Astrocyte (in vitro differentiated cells and primary cell): ENCODE measurements at places on chromosomes 16 and 17. TPM values are rescaled to one million over a fixed set of nuclear protein-coding genes. Genes with fewer than 3 reads are reported as not detected.

- DNase-seq: no peak
Measured at GRCh38 chr17:75348386-75349012, 57.0 kb downstream of the GRB2 start.

The SRL gene
- total RNA-seq: not detected in 2 replicates

The IRX5 gene
- 0.57 and 0.75 TPM in 2 replicates for total RNA-seq

DNA sequence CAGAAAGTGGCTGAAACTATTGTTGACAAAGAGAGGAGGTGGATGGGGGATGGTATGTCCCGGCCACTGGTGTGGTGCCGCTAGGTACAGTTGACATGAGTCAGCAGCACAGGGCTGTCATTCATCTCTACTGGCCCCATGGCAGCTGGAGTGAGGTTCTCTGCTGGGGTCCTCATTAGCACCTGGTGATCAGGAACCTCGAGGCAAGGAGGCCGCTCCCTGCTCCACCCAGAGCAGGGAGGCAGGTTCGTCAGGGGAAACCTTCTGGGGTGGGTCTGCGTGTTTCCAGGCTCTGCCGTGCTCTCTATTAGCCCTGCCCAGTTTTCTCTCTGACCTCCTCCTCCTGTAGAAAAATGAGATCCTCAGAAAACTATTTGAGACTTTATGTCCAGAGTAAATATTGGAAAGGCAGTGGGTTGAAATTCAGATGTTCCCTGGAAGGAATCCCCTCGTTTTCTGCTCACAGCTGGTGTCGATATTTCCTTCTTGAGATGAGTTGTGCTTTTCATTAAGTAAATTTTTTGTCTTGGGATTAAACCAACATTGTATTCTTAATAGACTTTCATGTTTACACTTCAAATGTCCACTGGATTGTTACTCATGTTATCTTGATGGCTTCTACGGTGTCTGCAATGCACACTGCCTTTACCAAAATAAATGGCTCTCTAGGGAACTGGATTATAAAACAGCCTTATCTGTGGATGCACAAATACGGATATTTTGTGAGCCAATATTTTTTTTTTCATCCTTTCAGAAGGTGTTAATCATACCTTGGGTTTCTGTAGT, 7.1 kb downstream of the NTN1 start:
- DNase-seq: no peak

DNA sequence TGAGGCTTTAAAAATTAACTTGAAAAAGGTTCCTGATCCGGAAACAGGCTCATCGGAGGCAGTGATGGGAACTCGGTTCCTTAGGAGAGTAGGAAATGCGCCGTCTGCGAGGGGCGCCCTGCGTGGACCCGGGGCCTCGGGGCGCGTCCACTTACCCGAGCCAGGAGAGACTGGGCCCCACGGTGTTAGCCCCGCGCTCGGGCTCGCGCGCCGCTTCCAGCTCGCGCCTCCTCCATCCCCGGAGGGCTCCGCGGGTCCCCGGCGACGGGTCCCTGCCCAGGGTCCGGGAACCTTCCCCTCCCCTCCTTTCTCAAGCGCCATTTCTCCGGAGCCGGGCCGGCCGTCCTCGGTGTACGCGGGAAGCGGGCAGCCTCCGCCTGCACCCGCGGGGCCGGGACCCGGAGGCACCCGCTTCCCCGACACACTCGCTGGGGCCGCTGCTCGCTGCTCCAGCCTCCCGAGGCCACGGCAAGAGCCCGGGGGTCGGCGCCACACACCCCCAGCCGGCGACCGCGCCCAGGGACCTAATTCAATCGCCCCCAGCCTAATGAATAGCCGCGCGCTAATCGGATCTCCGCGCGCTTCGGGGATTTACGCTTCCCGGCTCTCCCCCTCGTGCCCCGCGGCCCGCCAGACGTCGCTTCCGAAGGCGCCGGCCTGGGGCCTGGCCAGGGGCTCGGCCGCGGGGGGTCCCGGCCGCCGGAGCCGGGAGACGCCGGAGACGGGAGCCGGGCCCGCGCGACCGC, 2.2 kb upstream of the BAHCC1 start:
- no peak for DNase-seq

The GSG1L gene
- not detected in 2 replicates for total RNA-seq

DNA sequence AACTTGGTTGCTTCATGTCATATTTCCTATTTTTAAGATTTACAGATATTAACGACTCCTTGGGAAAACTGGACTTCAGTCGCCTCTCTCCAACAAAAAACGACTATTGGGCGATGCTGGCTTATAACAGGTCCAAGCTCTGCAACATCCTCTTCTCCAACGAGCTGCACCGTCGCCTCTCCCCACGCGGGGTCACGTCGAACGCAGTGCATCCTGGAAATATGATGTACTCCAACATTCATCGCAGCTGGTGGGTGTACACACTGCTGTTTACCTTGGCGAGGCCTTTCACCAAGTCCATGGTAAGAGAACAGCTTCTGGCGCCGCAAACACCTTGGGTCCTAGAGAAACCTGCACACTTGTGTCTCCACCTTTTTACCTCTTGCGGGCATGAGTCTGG, 333.0 kb downstream of the WWOX start:
- no peak for DNase-seq

DNA sequence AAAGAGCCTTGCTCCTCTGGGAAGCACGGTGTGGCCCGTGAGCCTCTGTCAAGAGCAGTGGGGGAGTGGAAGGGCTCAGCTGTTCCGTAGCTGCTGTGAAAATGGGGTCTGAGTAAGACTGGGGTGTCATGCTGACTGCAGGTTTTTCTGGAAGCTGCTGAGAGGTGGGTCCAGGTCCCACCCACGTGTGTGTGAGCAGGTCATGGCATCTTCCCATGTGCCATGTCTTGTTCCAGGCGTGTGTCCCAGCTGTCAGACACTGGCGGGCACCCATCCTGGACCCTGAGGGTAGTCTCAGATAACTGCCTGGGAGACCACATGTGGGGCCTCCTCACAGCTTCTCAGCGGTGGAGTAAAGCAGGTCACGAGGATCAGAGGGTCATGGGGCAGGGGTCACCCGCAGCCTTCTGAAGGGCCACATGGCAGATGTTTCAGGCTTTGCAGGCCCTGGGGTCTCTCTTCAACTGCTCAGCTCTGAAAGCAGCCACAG, 92.9 kb downstream of the NPIPB11 start:
- DNase-seq: no peak

The NOTUM gene
- 0.89 and 1.7 TPM in 2 replicates for total RNA-seq

The KRT33A gene
- not detected in 2 replicates for total RNA-seq

The AOC2 gene
- 4.1 and 5.0 TPM in 2 replicates for total RNA-seq

DNA sequence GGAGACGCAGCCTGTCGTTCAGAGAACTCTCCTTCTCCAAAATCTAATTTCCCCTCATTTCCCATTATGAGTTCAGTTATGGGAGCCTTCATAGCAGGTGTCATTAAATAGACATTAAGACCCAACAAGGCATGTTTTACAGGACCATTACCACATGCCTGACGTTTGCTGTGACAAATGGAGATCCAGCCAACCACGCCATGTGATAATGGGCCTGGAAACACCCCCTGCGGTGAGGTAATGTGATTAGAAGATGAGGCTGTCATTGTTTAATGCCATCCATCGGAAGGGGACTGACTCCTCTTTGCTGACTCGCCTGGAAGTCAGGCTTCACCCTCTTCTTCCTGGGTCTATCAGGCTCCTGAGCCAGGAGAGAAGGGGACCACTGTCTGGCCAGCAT, 76.9 kb downstream of the WSCD1 start:
- no peak for DNase-seq

DNA sequence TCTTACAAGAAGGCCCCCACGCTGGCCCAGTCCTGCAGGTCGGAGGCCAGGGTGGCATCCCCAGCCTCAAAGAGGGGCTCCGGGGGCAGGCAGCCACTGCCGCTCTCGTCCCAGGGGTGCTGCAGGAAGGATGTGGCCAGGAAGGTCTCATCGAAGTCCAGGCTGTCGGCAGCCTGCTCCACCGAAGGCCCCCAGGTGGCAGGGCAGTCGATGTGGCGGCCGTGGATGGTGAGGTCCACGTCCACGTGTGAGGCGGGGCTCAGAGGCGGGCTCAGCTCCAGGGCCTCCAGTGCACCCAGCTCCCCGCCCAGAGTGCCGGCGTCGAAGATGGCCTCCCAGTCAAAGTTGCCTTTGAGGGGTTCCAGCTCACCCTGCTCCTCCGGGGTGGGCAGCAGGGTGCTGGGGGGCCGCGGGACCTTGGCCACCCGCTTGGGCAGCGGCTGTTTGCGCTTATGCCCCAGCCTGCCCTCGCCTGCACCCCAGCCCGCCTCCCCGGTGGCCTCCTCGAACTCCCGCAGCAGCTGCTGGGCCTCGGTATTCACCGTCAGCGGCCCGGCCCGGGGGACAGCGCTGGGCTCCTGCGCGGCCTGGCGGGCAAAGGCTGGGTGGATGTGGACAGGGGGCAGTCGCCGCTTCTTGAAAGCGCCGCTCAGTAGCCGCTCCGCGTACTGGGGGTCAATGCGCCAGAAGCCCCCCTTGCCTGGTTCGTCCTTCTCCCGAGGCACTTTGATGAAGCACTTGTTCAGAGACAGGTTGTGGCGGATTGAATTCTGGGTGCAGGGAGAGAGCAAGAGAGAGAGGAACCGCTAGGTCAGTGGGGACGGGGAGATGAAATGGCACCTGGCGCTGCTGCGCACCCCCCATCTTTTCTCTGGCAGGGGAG, 3.5 kb downstream of the FOXJ1 start:
- no peak for DNase-seq

GRCh38 chr16:65098916-65099315, 22.9 kb downstream of the CDH11 start:
- peak; percentile 58 for DNase-seq

DNA sequence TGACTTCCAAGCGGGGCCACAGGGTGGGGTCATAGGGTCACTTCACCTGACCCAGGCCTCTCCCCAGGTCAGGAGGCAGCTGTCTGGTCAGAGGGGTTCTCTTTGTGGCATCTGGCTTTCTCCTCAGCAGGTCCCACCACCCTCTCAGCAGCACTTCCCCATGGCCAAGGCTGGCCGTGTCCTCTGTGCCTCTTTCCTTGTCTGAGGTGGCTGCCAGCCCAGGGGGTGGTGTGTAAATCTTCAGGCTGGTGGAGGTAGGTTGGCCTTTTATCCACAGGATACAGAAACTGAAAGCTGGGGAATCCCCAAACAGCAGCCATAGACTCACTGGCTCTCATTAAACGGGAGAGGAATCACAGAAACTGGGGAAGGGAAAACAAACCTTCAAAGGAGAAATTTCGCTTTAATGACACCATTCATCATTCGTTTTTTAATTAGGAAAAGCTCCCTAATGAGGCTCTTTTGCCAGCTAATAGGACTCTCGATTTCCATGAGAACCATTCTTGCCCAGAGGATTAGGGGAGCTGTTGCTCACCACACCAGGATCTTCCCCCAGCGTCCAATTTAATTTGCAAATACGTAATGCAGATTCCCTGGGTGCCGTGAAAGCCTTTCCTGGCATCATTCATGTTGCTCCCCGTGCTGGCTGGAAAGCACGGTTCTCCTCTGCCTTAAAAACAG, 18.0 kb downstream of the C17orf75 start:
- DNase-seq: no peak

DNA sequence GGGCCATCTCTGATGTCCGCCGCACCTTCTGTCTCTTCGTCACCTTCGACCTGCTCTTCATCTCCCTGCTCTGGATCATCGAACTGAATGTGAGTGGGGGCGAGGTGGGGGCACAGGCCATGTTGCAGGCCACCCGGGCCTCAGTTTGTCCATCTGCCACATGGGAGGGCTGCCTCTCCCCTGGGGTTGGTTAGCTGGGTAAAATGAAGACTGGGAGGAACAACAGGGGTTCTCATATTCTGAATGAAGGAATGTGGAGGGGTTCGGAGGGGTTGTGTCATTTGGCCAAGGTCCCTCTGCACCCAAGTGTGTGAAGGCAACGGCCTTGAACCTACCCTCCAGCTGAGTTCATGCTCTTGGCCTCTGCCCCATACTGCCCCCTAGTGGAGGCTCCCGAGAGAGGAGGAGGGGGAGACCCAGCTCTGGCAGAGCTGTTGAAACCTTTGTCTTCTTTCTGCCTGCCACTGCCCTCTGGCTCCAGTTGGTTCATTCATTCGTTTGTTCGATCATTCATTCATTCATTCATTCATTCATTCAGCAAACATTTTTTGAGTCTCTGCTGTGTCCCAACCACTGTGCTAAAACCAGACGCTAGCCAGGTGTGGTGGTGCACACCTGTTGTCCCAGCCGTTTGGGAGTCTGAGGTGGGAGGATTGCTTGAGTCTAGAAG, 11.4 kb upstream of the TCAP start:
- no peak for DNase-seq

DNA sequence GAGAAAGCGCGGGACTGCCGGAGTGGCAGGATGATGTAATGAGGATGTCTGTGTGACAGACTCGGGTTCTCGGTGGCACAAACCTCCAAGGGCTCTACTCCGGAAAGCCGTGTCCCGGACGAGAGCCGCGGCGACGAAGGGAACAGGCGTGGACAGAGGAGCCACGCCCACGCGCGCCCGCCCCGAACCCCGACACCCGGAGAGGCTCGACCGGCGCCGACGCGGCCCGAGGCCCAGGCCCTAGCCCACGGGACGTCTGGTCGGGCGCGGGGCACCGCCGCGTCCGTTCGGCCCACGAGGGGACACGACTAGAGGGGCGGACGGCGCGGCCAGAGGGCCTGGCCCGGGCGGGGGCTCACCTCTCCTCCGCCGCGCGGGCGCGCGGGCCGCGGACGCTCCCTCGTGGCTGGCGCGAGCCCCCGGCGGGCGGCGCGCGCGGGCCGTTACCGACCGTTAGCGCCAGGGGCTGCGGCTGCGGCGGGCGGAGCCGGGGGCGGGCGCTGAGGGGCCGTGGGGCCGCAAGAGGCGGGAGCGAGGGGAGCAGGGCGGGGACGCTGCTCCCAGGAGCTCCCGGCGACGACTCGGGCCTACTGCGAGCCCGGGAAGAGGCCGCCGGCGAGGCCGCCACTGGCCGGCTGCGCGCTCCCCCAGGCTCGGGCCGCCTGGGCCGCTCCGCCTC, 2.1 kb upstream of the IRX5 start:
- DNase-seq: no peak

The MEOX1 gene
- not detected in 2 replicates for total RNA-seq

DNA sequence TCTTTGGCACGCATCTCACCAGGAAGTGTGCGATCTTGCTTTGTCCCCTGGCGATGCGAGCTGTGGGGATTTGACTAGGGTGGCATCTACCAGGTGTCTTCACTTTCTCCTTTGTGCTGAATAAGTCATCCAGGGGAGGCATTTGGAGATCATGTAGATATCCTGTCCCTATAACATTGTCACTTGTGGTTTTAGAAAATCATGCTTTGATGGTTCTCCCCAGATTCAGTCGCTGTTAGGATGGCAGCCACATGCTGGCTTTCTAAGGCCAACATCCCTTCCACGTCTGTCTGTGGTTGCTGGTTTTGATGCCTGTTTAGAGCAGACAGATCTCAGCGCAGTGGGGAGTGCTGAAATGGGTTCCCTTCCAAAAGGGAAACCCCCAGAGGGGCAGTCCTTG, 2.5 kb downstream of the ADAD2 start:
- no peak for DNase-seq

The CPNE7 gene
- total RNA-seq: 6.7 and 7.5 TPM in 2 replicates

The KCTD19 gene
- not detected in 2 replicates for total RNA-seq

DNA sequence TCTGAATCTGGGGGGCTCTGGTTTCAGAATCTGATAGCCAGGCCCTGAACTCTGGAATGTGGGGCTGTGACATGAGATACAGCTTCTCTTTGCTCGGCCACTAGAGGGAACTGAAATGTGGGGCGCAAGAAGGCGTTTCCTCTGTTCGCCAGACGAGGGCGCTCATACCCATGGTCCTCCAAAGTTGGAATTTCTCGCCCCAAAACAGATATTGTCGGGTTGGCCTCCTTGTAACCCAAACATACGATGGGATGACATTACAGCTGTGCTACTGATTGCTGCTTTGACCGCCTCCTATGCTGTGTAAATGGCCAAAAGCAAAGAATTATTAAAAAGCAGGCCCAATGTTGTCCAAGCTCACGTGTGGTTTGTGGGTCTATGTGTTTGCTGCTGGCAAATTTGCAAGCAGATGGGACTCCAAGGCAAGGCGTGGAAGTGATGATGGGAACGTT, 13.1 kb upstream of the MSI2 start:
- DNase-seq: peak; percentile 24
